ENCODE measurements at places on chromosomes 2 and 18. TPM values are rescaled to one million over a fixed set of nuclear protein-coding genes. Genes with fewer than 3 reads are reported as not detected.

Gene RFX8
- total RNA-seq, result not detected

DNA sequence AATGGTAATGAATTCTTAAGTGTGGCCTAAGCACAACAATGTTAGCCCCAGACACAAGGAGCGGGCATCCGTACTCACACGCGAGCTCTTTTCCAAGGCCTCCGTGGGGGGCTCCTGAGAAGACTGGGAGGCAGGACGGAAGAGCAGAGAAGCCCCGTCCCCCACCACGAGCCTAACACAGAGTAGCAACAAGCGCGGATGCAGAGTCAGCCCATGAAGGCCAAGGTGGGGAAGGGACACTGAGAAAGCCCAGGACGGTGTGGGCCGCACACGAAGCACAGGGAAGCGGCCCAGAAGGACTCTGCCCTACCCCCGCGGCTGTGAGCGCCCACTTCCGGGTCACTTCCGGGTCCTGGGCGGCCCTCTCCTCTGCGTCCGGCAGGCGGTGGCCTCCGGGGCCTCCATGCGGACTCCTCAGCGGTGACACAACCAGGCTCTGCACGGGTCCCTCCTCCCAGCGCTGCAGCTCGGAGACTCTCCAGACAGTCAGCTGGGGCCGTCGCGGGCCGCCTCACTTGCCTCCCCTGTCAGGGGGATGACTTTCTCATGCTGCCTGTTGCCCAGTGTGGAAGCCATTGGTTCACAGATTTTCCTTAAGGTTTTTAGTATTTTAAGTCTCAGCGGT is 151.5 kb downstream of the MTCL1 start:
- no peak for DNase-seq

DNA sequence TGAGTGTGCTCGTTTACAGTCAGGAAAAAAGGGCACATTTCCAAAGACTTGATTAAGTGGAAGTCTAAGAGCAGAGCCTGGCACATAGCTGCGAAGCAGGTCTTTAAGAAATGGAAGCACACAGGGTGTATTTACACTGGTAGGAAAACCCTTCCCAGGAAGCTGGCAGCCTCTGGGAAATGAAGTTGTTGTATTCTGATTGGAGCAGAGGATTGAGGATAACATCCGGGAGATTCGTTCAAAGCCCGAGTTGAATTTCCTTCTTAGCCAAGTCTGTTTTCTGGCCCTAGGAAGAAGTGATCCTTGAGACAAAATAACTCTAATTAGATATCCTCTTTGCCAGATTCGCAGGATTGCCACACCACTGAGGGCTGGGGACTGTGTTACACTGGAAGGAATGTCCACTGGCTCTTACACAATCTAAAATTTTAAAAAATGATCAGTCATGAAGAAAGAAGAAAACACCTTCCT is 75.9 kb downstream of the ITGB1BP1 start:
- DNase-seq, result no peak

- no peak for DNase-seq
These were observed 39.0 kb upstream of the SIX3 start for GRCh38 chr2:44902217-44903137.
